ENCODE measurements at places on chromosomes 2 and 18.

- DNase-seq: no peak
Measured at GRCh38 chr18:32355896-32356295, 114.8 kb downstream of the GAREM1 start.

- no peak for DNase-seq
Measured at GRCh38 chr2:212494418-212495020, 44.1 kb downstream of the ERBB4 start.

GRCh38 chr2:239586651-239587310, 186.0 kb upstream of the HDAC4 start:
- no peak for DNase-seq

DNA sequence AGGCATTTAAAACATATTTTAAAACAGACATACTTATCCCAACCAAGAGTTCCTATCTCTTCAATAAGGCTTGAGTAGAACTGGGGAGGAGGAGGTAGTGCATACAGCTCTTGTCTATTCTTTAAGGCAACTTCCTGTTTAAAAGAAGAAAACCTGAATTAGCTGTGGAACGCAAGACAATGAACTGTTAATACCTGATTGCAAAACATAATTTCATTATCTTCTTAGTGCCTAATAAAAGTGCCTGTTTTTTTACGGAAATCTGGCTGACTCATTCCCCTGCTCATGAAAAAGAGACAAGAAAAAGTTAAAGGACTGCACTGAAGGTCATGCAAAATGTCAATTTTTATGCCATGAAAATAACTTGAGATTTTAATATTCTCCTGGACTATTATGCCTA, 19.2 kb downstream of the FANCL start:
- DNase-seq: no peak

DNA sequence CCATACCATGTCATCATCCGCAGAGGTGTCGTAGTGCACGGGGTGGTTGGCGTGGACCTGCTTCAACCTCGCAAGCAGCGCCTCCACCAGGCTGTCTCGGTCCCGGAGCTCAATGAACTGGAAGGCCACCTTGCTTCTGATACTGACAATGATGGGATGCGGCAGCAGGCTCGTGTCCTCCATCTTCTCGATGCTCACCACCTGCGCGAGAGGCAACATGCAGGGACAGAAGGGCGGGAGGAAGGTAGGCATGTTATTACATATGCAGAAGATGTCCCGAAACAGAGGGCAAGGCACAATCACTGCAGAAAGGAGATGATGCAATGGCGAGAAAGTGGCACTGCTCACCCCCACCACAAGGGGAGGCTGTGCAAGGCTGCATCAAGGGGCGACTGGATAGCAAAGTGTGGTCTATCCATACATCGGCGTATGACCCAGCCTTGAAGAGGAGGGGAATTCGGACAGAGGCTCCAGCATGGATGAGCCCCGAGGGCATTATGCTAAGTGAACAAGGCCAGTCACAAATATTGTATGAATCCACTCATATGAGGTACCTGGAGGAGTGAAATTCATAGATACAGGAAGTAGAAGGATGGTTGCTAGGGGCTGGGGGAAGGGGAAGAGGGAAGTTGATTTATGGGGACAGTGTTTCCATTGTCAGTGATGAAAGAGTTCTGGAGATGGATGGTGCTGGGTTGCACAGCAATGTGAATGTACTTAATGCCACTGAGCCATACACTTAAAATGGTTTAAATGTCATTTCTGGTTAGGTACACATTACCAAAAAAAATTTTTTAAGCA, 36.6 kb downstream of the RPL31 start:
- no peak for DNase-seq

- DNase-seq: peak; percentile 16
Measured at GRCh38 chr2:170815746-170816503, 762 bp upstream of the GAD1 start.

DNA sequence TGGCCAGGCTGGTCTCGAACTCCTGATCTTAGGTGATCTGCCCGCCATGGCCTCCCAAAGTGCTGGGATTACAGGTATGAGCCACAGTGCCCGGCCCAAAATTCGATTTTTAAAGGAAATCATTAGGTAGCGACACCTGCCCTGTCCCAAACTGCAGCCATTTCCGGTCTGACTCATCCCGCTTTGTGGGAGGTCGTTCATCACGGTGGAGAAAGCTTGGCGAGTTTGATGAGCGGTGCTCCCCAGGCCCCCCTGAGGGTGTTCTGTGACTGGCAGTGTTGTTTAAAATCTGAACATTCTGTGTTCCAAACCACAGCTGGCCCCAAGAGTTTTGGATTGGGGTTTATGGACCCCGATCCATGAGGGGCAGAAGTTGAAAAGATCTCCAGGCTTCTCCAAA, 53.0 kb upstream of the GLI2 start:
- no peak for DNase-seq

- DNase-seq: no peak
Measured at GRCh38 chr18:34998661-34999060, 42.6 kb upstream of the MAPRE2 start.

DNA sequence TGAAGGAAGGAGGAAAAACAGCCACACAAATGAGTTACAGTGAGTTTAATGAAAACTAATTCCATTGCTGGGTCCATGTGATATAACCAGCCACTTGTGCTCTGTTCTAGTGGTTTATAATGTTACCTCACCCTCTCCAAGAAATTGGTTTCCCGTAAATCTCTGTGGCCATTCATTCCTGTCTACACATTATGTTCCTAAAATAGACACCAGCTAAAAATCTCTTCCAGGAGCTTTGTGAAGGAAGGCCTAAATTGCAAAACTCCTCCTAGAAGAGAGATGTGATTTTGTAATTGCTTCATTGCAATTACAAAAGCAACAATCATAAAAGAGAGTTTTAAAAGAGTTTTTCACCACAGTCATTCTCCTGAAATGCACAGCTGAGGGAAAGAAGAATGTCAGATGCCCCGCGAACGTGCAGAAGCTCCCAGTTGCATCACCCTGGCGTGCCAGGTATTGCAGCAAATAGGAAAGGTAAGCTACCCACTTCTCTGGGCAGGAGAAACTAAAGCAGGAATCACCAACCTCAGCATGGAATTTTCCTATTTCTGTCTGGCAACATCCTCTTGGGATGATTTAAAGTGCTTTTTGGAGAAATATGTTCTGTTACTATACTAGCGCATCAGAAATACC, 1.7 kb downstream of the SCN1A start:
- DNase-seq: no peak

DNA sequence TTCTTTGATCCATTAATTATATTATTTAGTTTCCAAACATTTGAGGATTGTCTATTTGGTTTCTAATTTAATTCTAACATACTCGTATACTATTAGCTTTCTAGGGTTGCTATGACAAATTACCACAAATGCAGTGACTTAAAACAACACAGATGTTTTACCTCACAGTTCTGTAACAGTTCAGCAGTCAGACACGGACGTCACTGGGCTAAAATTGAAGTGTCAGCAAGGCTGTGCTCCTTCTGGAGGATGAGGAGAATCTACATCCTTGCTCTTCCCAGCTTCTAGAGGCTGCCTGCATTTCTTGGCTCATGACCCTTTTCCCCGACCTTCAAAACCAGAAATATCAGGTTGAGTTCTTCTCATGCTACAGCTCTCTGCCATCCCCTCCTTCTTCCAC, 117.6 kb downstream of the TFCP2L1 start:
- no peak for DNase-seq

- no peak for DNase-seq
Measured at GRCh38 chr2:61074100-61074499, 8.4 kb downstream of the SANBR start.

DNA sequence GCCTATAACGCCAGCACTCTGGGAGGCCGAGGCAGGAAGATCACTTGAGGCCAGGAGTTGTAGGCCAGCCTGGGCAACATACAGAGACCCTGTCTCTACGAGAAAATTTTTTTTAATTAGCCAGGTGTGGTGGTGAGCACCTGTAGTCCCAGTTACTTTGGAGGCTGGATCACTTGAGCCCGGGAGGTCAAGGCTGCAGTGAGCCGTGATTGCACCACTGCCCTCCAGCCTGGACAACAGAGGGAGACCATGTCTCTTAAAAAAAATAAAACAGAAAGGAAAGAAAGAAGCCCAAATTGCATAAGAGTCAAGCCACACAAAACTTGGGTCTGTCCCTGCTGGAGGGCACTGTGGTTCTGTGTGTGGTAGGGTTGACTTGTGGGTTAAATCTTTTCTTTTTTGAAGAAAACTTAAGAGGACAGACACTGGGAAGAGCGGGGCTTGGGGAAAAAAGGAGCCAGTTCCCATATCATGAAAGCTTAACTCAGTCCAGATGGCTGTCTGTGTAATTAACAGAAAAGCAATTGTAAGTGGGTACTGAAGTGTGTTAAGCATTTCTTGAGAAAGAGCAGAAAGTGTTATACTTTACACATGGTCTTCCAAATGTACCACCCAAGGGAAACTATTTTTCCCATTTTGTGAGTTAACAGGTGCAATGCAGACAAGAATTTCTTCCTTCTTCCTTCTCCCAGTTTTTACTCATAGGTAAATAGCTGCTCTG, 115.1 kb downstream of the ALPK2 start:
- no peak for DNase-seq

DNA sequence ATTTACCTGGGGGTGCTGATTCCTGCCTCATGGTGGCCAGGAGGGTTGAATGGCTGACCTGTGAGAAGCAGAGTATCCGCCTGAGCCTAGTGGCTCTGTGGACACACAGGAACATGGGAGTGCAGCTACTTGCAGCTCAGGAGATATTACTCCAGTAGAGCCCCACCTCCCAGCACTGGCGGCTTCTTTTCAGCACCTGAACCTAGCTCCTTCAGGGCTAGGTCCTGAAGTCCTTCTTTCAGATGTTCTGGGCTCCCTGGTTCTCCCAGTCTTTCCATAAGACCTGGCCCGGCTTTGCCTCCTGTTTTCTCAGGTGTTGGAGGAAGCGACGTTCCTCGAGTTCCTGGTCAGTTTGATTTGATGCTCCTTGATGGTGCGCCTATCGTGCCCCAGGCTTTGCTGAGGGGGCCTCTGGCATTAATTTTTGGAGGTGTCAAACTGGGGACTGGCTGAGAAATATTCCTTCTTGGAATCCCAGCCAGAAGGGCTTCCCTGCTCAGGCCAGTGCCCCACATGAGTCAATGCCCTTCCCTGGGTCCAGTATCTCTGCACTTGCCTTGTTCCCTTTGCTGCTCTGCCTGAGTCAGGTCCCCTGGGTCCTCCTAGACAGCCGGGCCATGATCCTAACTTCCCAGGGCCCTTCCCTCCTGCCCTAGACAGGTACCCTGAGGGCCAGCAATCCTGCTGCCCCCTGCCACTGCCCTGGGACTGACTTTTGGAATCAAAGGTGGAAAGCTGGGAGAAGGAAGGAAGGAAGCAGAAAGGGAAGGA, 110.7 kb upstream of the HAAO start:
- no peak for DNase-seq

DNA sequence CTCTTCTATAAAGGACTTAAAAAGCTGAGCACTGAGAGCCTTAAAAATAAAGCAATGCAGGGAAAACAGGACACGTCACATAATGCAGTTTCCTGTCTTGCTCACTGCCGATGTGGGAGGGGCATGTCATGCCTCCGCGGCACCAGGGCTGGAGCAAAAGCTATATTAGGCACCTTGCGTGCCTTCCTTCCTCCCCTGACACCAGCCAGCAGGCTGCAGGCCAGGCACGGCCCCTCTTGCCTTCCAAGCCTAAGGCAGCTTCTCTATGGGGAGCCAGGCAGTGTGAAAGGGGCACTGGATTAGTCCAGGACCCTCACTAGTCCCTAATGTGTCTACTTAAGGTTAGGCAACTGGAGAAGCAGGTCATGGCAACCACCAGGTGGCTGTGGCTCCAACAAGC, 26.3 kb downstream of the MRPL35 start:
- no peak for DNase-seq

- no peak for DNase-seq
Measured at GRCh38 chr2:172457536-172457935, 30.1 kb downstream of the ITGA6 start.

DNA sequence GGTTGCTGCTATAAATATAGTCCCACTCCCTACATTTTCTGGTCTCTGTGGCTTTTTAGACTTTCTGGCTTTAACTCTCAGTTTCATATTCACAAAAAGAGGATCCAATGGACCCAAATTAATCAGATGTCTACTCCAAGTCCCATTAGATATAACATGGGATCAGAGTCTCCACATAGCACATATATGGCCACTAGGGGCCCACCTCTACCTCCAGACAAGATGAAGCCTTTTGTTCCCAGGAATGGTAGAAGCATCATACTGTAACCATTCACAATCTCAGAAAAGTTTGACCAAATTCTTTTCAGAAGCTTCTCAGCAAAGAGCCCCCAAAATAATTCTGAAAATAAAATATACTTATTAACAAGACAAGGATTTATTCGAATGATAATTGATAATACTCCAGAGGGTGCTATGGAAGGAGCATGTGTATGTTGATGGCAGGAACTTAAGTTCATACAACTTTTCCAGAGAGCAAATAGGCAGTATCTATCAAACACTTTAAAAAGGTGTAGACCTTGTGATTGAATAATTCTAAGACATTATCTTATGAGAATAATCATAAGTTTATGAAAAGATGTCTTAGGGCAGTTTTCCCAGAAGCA, 382.3 kb upstream of the CRIM1 start:
- DNase-seq: no peak

DNA sequence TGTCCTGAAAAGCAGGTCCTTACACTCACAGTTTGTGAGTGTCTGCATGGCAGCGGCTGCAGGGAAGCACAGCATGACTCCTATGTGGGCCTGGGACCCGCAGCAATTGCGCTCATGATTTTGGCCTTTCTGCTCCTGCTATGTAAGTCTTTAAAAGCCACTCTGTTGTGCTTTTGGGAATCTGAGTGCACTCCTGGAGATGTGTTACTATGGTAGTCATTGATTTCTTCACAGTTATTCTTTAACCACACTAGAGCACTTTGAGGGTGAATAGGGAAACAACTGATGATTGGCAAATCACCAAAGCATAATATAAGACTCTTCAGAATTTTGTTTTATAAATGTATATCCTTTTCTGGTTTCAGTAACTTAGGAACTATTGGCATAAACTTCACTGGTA, 40.9 kb downstream of the DSG2 start:
- DNase-seq: no peak

DNA sequence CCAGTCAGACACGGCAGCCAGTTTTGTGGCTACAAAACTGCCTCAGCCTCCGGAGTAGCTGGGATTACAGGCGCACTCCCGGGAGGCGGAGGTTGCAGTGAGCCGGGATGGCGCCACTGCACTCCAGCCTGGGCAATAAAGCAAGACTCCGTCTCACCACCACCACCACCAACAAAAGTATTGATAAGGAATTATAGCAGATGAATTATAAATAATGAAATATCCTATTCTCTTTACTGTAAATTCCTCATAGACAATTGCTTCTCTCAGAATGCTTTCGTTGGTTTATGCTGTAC, 1.4 kb upstream of the FAM161A start:
- no peak for DNase-seq

DNA sequence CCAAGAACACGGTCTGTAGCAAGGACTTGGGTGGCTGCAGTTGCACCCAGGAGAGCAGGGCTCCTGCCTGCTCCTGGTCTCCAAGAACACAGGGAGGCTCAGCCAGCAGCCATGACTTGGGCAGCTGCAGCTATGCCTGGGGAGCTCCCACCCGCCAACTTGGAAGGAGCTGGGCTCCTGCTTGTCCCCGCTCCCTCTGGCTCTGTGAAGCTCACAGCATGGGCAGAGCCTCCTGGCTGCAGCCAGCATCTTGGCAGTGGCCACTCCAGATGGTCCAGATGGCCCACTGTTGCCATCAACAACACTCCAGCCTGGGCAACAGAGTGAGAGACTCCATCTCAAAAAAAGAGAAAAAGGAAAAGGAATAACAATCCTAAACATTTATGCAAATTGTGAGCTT, 5.2 kb downstream of the ZSCAN30 start:
- DNase-seq: no peak
